Head of caudate nucleus (tissue), 42 donors: ENCODE measurements at places on chromosomes 7 and 10.

GRCh38 chr7:158421361-158421760 lies 166.3 kb downstream of the PTPRN2 start:
- no peak for DNase-seq

DNA sequence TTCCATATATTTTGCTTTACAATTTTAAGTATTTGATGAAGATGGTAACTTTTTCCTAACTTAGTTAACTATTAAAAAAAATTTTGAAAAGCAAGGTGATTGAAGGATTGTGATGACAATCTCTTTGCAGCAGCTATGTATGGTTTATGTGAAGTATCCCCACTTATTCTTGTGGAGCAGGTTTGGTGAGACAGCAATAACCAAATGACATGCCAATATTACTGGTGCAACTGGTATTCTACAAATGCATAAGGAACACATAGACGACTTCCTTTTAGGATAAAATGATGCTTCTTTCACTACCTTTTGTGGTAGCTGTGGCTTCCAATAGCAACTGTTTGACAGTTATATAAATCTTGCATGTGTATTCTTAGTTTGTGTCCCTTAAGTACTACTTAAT lies 465.3 kb downstream of the PLXDC2 start:
- no peak for DNase-seq

DNA sequence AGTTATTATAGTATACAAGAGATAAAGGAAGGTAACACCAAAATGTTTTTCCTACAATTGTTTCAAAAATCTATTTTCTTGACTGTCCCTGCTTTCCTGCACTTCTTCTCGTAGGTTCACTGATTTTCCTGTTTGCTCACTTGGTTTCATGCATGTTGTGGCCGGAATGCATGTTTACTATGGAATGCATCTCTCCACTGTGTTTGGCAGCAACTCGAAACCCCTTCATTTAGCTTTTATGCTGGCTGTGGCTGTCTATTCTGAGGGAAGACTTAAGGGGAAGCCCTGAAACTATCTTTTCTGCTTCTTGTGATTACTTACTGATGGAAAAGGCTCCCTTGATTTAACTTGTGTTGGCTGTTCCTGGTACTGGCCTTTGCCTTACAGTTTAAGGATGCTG lies 120.3 kb downstream of the NRG3 start:
- DNase-seq = no peak

DNA sequence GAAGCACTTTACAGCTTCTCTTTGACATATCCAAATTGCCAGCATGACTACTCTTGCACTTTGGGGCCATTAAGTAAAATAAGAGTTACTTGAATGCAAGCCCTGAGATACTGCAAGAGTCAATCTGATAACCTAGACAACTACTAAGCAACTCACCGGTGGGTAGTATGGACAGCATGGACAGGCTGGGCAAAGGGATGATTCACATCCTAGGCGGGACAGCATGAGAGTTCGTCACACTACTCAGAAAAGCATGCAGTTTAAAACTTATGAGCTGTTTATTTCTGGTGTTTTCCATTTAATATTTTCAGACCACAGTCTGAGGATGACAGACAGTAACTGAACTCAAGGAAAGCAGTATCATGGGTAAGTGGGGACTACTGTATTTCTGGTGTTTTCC lies 84.0 kb downstream of the ORC5 start:
- no peak for DNase-seq

DNA sequence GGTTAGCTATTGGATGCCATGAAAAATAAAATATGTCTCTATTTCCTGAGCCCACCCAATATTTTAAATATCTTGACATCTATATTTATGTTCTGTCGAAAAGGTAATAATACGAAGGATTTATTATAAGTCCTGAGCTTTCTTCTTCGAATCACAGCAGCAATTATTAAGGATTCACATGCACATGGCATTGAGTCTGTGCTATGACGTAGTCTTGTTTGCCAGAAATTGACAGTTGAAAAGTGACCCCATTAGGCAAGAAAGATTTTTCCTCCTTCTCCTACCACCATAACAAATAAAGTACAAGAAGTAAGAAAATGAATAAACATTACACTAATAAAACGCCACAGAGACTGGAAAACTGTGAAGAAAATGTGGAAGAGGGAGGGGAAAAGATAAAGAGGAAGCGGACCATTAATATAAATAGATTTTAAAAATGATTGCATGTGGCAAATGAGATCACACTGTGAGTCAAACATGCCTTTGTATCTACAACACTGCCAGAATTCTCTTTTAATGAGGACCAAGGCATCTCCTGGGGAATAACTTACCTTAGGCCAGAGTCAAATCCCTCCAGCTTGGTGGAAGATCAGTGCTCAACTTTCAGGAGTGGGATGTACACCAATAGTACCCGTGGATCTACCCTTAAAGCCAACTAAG lies 21.6 kb downstream of the FZD1 start:
- DNase-seq = no peak

DNA sequence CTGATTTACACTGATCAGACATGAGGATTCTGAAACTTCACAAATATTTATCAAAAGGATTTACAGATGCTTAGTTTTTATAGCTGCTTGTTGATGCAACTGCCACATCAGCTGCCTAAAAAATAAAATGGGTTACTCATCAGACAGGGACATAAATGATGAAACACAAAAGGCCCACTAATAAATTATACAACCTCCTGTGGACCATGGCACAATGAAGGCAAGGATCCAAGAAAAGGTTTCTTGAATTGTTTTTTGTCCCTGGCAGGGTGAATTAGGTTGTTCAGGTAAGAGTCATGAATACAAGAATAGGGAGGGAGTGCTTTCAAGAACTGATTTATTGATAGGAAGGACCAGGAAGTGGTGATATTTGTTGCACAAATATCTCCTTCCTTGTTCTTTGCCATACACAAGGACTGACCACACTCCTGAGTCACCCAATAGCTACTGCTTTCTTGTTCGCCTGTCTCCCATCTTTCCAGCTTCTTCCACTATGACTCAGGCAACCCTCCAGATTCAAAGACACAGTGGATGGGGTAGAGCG lies 234.5 kb downstream of the AHR start:
- no peak for DNase-seq

DNA sequence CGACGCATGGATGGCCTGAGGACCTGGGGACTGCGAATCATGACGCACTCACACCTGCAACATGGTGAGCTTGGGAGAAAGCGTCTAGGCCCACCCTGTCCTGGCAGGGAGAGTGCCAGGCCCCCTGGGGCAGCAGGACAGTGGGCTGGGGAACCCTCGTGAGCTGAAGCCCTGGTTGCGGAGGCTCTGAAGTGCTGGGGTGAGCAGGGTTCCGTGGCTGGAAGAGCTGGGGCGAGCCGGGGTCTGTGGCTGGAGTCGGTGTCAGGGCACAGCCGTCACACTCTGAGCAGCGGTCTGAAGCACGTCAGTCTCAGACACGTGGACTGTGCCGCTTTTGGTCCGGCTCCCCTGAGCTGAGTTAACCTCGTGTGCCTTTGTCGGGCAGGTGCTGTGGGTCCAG lies 4.7 kb downstream of the SUN1 start:
- no peak for DNase-seq

DNA sequence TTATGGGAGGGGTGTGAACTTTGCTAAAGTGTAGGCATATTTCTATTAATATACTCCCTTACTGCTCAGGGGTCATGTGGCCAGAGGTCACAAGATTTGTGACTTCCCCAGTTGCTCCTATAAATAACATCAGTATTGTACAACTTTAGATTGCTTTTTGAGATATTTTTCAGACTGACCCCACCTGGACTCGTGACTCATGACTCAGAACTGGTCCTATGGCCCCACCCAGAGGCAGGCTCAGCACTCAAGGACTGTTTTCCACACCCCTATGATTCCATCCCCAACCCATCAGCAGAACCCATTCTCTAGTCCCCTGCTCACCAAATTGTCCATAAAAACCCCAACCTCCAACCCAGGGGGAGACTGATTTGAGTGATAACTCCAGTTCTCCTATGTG lies 2.7 kb upstream of the CUL2 start:
- DNase-seq = no peak

GRCh38 chr7:50980411-50980810 lies 197.7 kb upstream of the GRB10 start:
- DNase-seq = no peak

GRCh38 chr10:72027498-72027897 lies 60.9 kb downstream of the SPOCK2 start:
- DNase-seq = no peak

GRCh38 chr10:132945125-132945893 lies 2.9 kb upstream of the CFAP46 start:
- no peak for DNase-seq

DNA sequence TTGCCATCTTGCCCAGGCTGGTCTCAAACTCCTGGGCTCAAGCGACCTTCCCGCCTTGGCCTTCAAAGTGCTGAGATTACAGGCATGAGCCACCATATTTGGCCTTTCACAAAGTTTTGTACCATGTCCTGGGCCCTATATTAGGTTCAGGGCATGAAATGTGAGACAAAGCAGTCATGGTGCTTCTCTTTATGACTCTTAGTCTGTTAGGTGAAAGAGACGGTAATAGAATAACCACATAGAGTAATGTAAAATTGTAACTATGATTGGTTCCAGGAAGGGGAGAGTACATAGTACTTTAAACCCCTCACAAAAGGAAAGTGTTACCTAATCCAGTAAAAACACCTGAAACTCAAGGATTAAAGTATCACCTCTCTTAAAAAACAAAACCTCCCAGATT lies 144.7 kb downstream of the SPAG6 start:
- DNase-seq = no peak
